SJSA1 (cell line): ENCODE measurements at places on chromosomes 5 and 9.

GRCh38 chr9:84846906-84847305 lies 177.4 kb downstream of the NTRK2 start:
- no peak for DNase-seq

DNA sequence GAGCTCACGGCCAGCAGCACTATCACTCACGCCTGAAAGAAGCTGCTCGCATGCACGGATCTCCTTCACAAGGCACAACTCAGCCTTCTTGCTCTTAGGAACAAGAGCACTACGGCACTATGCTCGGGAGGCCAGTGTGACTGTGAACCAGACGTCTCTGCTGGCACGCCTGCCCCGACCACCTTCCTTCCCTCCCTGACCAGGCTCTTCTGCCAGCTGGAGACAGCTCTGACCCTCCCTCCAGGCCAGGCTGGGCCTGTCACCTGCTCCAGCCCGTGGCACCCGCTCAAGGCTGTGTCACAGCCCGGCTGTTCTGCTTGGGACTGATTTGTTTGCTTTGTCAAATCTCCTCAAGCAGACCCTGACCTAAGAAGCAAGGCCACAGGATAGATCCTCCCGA lies 7.0 kb downstream of the TBC1D9B start:
- no peak for DNase-seq

DNA sequence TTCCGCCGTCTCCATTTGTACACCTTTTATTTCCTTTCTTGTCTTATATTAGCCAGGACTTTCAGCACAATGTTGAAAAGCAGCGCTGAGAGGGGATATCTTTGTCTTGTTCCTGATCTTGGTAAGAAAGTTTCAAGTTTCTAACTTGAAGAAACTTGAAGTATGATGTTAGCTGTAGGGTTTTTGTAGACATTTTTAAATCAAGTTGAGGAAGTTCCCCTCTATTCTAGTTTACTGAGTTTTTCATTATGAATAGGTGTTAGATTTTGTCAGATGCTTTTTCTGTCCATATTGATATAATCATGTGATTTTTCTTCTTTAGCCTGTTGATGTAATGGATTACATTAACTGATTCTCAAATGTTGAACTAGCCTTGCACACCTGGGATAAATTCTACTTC lies 425.7 kb downstream of the PIK3R1 start:
- no peak for DNase-seq

DNA sequence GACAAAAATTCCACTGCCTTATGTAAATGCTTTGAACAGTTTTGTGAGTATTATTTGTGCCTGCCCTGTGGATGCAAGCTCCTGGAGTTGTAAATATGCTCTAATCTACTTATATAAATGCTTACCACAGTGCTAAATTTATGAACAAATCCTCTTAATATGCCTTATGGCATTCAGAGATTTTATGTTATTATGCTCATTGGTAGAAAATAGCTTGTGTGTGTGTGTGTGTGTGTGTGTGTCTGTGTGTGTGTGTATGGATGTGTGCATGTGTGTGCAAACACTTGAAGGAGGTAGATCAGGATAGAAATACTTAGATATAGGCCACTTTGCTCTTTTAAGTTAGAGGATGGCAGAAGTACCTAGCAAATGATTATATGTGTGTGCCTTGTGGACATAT lies 253.9 kb downstream of the TAF11L14 start:
- DNase-seq = no peak

DNA sequence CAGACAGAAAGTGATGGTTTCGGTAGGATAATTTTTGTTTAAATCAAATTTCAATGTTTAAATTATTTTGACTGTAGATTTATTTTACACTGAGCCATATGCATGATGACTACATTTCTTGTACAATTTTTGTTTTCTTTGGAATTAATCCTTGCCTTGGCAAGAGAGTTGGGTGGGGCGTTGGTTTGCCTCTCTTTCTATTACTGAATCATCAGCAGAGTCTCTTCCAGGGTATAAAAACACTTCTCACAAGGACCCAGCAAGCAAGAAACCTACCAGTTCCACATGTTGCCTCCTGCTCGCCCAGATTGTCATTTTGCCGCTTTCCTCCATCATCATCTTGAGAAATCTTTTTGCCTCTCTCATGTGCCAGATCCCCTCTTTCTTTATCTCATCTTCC lies 455.0 kb upstream of the DMAC1 start:
- no peak for DNase-seq

- DNase-seq = no peak
Observed at GRCh38 chr9:121021301-121021700, 28.8 kb downstream of the C5 start.

- DNase-seq = peak; percentile 52
Observed at GRCh38 chr5:33736510-33736909, 155.3 kb downstream of the ADAMTS12 start.

GRCh38 chr5:171908638-171909037 lies 97.8 kb downstream of the FBXW11 start:
- DNase-seq = no peak

GRCh38 chr9:111375817-111376564 lies 46.0 kb upstream of the OR2K2 start:
- DNase-seq = no peak

GRCh38 chr5:74094096-74094781 lies 468.2 kb downstream of the ARHGEF28 start:
- DNase-seq = no peak

- DNase-seq = no peak
Observed at GRCh38 chr9:123128591-123128990, 95.1 kb downstream of the GPR21 start.

DNA sequence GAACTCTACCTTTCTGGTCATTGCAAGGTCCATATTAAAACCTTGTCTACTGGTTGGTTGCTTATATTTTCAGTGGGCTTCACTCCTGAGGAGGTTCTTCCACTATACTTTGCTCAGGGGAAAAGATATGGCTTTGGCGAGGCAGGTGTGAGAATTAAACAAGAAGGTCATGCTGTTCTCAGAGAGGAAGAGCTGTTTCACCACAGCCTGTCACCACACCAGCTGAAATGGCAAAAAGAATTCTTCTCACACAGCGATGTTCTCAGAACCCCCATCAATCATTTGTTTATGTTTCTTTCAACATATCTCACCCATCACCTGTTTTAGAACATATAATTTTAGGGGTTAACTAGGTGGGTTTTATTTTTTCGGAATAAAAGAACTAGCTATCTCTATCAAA lies 38.6 kb downstream of the CAPSL start:
- no peak for DNase-seq

- no peak for DNase-seq
Observed at GRCh38 chr9:14057368-14058324, 256.3 kb downstream of the NFIB start.

DNA sequence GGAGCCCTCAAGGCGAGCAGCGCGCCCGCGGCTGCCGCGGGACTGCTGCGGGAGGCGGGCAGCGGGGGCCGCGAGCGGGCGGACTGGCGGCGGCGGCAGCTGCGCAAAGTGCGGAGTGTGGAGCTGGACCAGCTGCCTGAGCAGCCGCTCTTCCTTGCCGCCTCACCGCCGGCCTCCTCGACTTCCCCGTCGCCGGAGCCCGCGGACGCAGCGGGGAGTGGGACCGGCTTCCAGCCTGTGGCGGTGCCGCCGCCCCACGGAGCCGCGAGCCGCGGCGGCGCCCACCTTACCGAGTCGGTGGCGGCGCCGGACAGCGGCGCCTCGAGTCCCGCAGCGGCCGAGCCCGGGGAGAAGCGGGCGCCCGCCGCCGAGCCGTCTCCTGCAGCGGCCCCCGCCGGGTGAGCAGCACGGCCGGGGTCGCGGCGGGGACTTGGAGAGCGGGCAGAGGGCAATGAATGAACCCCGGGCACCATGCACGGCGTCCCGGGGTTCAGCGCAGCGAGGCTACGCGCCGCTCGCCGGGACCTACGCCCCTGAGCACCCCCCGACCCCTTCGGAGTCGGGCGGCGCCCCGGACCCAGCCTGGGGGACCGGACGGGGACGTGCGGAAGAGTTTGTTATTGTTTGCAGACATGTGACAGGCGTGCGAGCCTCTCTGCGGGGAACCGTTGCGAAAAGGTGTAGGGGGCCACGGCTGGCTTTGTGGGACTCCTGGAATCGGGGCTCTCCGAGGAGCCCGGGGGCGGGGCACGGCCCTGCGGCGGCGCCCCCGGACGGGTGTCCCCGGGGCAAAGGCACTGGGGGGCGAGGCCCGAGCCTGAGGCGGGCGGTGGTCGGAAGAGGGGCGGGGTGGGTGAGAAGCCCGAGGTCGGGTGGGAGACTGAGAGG lies 553 bp downstream of the MAP3K1 start:
- DNase-seq = peak; percentile 45

GRCh38 chr9:130308081-130308571 lies 42.6 kb downstream of the HMCN2 start:
- no peak for DNase-seq

DNA sequence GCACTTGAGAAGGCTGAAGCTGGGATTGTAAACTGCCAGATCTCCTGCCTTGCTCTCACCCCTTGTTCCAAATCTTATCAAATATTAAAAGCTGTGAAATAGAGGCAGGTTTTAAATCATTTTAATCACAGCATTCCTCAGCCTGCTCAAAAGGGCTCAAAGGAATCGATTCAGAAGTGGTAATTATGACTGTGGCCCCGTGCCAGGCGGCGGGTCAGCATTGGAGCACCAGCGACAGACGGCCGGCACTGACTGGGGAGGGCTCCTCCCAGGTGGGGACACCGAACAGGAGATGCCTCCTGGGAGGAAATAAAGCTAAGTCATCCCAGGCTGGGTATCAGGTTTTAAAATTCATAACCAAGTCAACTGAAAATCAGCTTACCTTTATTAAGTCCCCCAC lies 66.7 kb downstream of the KCNIP1 start:
- no peak for DNase-seq
